ENCODE measurements at places on chromosomes 3 and 15.

DNA sequence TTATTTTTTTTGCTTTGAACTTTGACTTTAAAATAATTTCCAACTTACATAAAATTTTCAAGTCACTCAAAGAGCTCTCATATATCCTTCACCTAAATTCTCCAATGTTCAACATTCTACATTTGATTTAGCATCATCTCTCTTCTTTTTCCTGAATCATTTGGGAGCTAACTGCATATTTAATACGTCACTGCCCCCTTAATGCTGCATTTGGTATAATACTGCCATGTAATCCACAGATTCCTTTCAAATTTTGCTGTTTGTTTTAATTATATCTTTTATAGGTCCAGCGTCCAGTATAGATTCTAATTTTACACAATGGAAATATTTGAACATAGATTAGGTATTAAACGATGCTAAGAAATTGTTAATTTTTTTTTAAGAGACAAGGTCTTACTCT lies 2.3 kb upstream of the EIF2AK4 start:
- no peak for DNase-seq

GRCh38 chr3:21356402-21356801 lies 394.6 kb downstream of the ZNF385D start:
- no peak for DNase-seq

GRCh38 chr15:72289597-72290325 lies 17.4 kb upstream of the PARP6 start:
- DNase-seq: no peak

DNA sequence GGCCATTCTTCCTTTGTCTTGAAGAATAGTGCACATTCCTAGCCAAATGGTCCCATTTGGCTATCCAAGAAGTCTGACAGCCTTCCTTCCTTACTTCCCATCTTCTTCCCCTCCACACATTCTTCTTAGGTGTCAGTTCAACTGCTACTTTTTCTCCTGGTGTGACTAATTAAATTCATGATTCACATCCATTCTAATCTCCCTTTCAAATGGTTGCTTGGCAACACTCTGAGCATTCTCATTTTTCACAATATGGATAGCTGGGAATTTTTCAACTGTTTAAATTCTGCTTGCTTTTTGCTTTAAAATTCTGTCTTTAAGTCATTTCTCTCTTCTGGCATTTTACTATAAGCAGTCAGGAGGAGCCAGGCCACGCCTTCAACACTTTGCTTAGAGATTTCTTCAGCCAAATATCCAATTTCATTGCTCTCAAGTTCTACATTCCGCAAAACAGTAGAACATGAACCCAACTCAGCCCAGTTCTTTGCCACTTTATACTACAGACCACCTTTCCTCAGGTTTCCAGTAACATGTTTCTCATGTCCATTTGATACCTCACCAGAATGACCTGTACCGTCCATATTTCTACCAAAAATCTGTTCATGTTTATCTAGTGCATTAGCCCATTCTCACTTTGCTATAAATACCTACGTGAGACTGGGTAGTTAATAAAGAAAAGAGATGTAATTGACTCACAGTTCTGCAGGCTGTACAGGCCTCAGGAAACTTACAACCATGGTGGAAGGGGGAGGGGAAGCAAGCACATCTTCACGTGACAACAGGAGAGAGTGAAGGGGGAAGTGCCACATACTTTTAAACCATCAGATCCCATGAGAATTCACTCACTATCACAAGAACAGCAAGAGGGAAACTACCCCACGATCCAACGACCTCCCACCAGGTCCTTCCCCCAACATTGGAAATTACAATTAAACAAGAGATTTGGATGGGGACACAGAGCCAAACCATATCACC lies 31.9 kb upstream of the MCF2L2 start:
- DNase-seq: no peak

GRCh38 chr3:19432669-19433068 lies 284.4 kb downstream of the KCNH8 start:
- DNase-seq: no peak

DNA sequence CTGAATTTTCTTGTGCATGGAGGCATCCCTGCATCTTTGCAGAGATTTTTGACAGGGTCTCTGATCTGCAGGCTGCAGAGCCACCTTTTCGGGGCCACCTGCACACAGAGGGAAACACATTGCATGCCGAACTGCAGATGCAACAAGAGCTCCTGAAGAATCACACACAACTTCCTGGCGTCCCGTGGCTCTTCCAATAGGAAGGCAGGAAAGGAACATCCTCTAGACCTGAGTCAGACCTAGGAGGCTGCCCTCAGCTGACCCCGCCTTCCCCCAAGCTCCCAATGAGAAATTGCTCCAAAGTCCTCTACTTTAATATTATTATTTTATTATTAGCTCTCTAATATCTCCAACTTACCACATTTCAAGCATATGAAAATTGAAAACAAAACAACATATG lies 213.2 kb upstream of the ARRDC4 start:
- DNase-seq: no peak

DNA sequence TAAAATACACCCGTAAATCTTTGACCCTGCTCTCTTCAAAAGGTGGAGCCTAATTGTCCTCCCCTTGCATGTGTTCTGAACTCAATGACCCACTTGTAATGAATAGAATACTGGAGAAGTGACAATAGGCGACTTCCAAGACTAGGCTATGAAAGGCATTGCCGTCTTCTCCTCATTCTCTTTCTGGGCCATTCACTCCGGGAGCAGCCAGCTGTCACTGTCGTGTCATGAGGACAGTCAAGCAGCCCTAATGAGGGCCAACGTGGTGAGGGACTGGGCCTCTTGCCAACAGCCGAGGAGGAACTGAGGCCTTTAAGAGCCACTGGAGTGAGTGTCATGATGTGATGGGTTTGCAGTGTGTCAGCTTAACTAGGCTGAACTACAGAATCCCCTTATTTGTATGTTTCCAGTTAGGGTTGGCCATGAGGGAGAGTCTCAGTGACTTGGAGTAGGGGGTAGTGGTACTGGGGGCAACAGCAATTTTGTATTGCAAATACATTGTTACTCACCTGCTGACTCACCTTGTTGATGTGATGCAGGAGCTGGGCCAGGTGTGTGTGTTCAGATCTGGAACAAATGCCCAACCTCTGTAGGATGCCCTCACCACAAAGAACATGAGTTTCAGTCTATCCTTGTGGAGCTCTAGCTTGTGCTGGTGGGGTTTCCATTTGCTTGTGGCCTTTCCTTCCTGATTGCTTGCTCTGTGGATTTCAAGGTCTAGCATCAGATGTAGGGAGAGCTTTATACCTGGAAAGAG lies 188.5 kb upstream of the PROK2 start:
- DNase-seq: no peak

Data from stimulated activated CD8-positive, alpha-beta memory T cell treated with anti-CD3 and anti-CD28 coated beads, Interleukin-15, amount 100 ng/mL, for 1 hour (primary cell).